ENCODE measurements at places on chromosomes 11 and 22.
A peak's percentile ranks its signal among the peaks of the same experiment; 100 is the strongest.

DNA sequence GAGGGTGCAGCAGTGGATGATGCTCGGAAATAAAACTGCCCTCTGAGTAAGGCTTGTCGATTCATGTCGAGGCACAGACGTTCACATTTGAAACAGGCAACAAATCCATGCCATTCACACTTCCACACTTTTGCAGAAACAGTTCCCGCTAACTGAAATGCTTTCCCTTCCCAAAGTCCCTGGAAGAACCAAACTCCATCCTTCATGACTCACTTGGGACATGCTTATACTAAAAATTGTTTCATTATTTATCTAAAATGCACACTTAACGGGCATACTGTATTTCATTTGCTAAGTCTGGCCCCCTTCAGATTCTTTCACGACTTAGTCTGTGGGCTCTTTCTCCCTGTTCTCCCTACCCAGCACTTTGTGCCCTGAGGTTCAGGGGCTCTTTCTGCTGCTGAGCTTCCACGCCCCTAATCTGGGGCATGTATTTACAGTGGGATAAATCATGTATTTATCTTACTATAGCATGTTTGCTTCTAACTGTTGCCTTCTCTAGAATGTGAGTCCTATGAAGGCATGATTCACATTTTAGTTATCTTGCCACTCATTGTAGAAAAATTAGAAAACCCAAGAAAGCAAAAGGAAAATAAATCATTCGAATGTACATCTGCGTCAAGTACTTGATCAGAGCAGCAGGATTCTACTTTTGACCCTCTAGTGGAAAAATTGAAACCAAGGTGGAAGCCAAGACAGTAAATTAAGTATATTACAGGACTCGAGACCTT lies 12.5 kb downstream of the SCGB1A1 start:
- no peak for DNase-seq

DNA sequence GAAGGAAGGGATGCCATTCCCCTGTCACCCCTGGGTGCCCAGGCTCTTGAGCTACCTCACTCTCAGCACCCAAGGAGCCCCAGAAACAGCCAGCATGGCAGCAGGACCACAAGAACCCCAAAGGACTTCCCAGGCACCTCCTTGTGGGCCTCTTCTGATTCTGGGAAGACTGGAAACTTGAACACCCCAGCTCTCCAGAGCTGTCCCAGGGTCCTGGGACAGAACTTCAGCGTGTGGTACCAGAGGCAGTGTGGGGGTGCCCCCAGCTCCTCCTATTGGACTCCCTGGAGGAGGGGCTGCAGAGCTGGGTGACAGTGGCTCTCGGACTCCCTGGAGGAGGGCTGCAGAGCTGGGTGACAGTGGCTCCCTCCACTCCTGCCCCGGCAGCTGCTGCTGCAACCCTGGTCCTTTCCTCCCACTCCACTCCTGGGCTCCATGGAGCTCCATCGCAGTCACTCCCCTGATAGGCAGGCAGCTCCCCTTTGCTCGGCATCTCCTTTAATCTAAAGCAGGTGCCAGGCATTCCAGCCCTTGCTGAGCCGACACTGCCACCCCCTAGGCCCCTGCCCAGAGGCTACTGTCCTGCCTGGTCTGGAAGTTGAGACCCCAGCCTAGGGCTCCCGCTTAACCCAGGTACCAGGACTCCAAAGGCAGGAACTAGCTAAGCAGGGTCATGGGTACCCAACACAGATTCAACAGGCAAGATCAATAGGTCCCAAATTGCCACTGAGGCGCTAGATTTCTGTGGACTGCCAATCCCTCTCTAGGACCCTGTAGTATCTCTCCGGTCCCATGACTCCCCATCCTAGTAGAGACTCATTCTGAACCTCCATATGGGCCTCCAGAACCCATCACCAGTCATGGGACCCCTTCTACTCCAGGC lies 2.7 kb downstream of the BCL9L start:
- no peak for DNase-seq

DNA sequence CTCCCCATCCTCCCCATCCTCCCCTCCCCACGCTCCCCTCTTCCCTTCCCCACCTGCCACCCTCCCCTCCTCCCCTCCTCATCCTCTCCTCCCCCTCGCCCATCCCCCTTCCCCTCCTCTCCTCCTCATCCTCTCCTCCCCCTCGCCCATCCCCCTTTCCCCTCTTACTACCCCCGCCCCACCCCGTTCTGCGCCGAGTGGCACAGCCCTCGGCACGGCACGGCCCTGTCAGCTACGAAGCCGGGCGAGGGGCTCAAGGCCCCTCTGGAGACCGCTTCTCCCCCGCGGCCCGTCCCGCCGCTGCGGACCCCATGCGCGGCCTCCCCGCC lies 449.9 kb downstream of the OPCML start:
- no peak for DNase-seq

- no peak for DNase-seq
Measured at GRCh38 chr22:35219012-35219411, 38.3 kb upstream of the HMGXB4 start.

DNA sequence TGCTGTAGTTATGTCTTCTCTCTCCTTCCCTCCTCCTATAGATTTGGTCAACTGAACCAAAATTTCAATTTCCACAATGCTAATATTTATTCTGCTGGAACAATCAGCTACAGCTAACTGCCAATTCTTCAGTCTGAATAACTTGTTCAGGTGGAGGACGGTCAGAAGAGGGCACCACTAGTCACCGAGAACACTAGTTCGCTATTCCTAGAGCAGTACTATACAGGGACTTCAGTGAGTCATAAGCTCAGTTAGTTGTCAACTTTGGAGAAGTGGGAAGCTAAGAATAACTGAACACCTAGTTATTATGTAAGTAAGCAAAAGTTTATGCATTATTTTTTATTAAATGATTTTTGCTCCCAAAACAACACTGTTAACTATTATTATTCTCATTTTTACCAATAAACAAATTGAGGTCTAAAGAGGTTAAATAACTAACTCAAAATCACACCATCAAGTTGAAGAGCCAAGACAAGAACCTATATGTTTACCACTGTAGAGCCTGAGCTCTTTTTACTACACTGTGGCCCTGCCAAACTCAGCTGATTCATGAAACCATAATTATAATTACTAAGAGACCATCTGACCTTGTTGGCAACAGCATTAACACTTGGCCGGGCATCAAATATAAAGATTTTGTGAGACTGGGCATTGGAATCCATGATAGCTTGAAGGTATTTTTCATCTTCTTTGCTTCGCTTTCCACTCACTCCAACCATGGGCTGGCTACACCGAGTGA lies 59.0 kb downstream of the CEP57 start:
- no peak for DNase-seq

- DNase-seq = no peak
Measured at GRCh38 chr22:28023774-28024173, 104.7 kb upstream of the PITPNB start.

DNA sequence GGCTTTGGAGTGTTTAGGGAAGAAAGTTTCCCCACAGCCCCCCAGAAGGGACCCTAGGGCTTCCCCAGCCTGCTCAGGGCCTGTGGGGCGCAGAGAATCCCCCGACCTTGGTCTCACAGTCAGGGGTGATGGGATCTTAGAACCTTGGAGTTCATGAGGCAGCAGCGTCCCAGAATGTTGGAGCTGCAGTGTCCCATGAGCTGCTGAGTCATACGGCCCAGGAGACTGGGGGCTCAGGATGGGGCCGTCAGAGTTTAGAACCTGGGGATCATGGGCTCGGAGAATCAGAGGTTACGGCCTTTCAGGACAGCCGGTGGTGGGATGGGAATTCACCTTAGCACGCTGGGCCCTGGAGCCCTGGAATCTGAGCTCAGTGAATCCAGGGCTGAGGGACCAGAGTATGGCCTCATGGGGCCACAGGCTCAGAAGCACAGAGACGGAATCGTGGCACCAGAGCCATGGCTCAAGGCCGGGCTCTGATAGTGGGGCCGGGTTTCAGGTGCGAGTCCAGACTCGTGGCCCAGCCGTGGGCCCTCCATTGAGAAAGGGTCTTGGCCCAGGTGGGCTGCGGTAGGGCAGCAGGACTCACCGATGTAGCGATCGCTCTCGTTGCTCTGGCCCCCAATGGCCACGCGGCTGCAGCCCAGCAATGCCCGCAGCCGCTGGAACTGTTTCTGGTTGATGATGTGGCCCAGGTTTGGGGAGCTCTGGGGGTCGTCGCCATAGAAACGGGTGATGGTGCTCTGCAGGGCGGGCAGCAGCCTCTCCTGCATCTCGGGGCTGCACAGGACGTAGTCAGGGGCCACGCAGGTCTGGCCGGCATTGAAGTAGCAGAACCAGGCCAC lies 9.5 kb downstream of the ALDH3B2 start:
- DNase-seq = no peak

- DNase-seq = no peak
Measured at GRCh38 chr11:59380263-59381059, 21.8 kb downstream of the OR5AN1 start.

DNA sequence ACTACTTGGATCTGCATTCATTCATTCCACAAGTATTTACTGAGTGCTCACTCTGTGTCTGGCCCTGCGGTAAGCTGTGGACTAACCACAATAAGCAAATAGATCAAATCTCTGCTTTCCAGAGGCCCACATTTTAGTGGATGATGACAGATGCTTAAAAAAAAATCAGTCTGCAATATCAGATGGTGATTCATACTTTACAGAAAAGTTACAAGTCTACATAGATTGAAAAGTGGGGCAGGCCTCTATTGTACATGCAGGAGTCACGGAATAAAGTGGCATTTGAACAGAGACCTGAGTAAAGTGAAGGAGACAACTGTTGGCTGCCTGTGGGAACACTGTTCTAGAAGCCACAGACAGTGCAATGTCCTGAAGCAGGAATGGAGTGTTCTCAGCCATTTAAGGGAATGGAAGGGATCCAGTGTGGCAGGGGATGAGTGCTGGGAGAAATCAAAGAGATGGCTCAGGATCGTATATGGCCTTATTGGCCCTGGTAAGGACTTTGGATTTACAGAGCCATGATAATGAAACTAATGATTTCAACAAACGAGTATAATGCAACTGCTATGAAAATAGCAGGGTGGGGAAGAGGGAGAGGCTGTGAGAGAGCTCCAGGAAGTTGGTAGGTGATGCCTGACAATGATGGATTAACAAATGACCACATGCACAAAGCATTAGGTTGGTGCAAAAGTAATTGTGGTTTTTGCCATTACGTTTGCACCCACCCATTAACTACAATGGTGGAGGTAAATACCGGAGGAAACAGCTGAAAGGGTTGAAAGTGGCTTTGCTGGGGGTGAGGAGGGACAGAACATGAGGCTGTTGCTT lies 31.1 kb downstream of the TMEM45B start:
- no peak for DNase-seq

GRCh38 chr11:62777389-62777788 lies 6.2 kb downstream of the TAF6L start:
- DNase-seq = no peak

DNA sequence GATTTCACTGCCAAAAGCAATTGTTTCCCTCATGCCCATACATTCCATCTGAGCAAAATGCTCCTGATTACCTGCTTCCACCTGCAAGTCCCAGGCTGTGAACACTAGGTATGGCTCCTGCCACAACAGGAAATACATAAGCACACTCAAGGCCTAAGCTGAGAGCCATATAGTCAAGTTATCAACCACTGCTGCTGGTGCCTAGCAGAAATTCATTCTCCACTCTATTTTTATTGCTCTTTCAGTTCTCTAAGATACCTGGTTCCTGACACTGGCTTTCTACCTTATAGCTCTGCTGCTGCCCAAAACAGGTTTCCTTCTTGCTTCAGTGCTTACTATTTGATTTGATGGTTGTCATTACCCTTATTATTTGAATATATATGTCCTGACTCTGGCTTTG lies 31.6 kb downstream of the SLC36A4 start:
- DNase-seq = no peak

GRCh38 chr11:120172054-120172911 lies 34.4 kb upstream of the TRIM29 start:
- peak; percentile 44 for DNase-seq

DNA sequence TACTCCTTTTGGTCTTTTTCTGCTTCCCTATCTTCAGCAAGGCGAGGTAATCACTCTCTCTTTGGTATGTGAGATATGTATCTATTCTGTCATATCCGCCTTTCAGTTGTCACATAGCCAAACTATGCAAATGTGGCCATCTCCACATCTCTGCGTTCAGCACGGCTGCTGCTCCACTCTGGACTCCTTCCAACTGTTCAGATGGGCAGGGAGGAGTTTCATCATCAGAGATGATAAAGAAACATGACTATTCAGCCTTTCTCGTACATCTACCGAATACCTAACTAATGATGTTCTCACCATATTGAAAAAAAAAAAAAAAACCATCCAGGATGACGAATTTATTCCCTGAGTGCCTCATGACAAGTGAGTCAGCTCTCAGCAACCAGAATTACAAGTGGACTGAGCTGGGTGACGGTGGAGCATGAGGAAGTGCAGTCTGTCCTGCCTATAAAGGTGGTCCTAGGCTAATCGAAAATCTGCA lies 899.6 kb downstream of the OPCML start:
- no peak for DNase-seq

- DNase-seq = no peak
Measured at GRCh38 chr22:45638834-45639746, 32.5 kb upstream of the ATXN10 start.

- DNase-seq = no peak
Measured at GRCh38 chr11:65505466-65506289, 6.8 kb downstream of the MALAT1 start.

DNA sequence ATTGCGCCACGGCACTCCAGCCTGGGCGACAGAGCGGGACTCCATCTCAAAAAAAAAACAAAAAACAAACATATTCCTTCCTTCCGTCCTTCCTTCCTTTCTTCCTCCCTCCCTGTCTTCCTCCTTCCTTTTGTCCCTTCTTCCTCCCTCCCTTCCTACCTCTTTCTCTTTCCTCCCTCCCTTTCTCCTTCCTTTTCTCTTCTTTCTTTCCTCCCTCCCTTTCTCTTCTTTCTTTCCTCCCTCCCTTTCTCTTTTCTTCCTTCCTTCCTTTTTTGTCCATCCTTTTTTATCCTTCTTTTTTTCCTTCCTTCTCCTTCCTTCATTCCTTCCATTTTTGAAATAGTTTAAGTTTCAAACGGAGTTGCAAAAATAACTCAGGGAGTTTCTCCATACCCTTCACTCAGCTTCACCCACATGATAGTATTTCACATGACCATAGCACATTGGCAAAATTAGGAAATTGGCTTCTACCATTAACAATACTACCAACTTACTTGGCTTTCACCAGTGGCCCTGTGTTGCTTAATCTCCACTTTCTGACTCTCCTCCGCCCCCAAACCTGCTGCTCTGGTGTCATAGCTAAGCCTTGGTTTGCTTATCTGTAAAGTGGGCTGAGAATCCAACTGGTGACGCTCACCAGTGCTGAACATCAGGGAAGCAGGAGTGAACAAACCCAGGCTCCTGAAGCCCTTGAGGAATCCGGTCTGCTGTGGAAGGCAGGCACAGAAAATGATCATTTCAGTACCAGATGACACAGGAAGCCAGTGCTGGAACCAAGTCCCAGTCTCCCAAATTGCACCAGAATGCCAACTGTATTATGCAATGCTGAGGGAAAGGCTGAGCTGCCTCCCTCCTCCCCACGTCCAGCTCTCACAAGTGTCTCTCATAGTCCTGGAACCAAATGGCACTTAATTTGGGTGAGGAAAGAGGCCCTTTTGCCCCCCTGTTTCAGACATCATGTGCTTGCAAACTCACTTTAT lies 17.2 kb upstream of the CRYBB3 start:
- DNase-seq = no peak

DNA sequence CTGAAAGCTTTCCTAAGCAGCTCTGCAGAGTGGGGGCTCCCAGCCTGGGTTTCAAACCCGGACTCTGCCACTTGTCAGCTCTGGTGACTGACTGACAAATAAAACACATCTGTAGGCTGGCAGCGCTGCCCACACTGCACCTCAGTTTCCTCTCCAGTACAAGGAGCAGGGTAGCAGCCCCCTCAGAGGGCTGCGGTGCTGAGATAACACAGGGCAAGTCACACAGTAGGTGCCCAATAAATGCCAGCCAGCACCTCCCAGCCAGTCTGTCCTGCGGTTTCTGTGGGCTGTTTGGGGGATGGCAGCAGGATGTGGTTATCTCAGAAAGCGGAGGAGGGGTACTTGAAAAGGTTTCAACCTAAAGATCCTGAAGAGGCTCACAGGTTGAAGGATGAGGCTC lies 1.5 kb downstream of the SYT12 start:
- DNase-seq = peak; percentile 64
